Common myeloid progenitor, CD34-positive (primary cell): ENCODE measurements at places on chromosomes 12 and 14.

DNA sequence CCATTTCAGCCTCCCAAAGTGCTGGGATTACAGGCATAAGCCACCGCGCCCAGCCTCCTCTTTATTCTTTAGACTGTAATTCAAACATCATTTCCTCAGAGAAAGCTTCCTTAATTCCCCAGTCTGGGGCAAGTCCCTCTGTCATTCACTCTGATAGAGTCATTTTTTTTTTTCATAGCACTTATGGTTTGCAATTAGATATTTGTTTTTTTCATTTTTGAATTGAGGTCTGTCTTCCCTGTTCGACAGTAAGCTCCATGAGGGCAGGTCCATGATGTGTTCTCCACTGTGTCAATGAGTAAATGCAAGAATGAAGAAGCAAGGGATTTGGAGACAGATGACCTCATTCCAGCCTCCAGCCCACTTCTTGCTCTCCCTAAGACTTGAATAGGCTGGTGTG lies 12.1 kb downstream of the ASIC1 start:
- no peak for DNase-seq

DNA sequence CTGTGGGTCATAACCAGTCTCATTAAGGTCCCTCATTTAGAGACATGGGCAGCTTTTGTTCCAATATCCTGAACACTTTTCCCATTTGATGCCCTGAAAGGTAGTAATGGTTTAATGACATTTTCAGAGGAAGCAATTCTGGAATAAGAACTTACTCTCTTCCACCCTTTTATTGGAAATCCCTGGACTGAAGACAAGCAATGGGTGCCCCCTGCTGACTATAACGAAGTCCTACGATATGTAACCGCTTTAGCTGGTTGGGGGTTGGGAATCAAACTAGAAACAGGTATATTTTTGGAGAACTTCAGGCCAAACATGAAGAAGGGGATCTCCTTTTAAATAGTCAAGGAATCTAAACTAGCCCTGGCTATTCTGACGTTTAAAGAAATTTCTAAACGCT lies 20.5 kb downstream of the SARNP start:
- DNase-seq, result peak; percentile 70

- no peak for DNase-seq
Observed at GRCh38 chr14:78446807-78447206, 276.6 kb downstream of the NRXN3 start.

- no peak for DNase-seq
Observed at GRCh38 chr12:2198005-2198501, 145.3 kb downstream of the CACNA1C start.

GRCh38 chr14:104874571-104875411 lies 9.7 kb downstream of the CEP170B start:
- DNase-seq, result no peak

GRCh38 chr12:108638141-108638827 lies 4.6 kb upstream of the SELPLG start:
- no peak for DNase-seq

DNA sequence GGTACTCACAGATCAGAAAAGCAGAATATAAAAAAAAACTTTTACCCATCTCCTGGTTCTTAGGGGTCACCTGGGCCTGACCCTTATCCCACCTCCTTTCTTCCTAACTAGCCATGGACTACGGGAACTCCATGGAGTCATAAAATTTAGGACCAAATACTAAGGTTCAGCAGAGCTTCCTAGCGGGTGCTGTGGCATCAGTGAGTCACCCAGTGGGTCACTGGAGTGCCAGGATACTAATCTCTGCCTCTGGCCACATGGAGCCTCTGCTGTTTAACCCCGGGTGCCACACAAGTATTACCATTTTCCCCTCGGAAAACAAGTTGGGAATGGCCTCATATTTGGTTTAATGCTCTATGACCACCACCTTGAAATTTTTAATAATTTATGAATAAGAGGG lies 6.9 kb downstream of the ZBTB39 start:
- no peak for DNase-seq

DNA sequence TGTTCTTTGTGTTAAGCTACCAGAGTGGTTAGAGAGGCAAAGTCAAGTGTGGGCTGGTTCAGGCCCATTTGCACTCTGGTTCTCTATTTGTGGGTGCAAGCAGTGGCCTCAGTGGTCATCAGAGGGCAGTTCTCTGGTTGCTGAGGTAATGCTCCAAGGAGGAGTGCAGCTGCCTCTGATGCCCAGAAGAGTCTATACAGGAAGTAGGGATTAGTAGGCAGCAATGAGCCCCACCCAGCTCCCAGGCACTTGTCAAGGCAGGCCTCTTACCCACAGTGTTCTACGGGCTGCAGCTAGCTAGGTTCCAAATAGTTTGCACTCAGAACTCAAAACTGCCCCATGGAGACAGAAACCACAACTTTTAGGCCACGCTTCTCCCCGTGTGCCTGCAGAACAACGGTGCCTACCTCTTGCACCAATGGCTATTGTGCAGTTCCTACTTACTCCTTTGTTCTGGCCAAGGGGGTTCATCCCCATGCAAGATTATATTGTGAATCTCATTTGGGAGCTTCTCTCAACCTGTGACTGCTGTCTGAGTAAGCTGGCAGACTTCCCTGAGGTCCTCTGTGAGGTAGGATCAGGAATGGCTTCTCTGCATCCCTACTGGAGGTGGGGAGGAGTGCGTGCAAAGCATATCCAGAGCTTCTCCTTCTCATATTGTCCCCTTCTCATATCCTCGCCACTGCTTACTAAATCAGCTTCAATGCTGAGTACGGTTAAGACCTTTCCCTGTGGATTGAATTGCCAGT lies 410.3 kb upstream of the LMO3 start:
- DNase-seq, result no peak

DNA sequence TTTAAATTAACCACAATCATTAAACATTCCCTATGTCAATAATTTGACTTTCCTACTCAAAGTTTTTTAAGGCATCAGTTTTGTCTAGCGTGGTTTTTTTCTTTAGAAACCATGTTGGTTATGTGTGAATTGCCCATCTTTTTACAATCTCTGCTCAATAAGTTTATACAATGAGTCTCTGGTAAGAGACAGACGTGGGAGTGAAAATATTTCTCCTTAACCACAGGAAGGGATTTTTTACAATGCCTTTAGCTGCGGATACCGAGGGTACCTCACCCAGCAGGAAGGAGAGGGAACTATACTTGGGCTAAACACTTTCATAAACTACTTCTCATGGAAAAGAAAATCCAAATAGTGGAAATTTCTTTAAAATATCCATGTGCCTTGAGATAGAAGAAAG lies 191.4 kb upstream of the BCL2L14 start:
- DNase-seq, result no peak

- peak; percentile 32 for DNase-seq
Observed at GRCh38 chr12:1122786-1123185, 131.8 kb downstream of the ERC1 start.

GRCh38 chr12:78470354-78471195 lies 394.0 kb upstream of the SYT1 start:
- DNase-seq, result peak; percentile 23

DNA sequence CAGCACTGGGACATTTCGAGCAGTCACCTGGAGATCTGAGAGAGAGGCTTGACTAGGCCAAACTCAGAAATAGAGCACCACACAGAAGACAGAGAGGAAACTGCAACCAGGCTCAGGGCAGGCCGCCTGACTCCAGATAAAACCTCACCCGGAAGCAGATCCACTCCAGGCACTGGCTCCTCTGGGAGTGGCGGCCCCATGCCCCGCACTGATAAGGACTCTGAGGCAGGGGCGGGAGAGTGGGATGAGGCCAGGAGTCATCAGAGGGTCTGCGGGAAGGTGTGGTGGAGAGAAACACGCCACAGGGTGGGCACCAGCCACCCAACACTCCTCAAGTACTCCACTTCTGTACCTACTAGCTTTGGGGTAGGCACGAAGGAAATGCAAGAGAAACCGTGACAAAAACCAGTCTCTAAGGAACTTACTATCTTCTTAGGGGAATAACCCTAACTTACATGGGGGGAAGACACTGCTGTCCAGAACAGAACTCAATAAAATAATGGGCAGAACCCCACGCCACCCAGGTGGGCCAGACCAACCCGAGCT lies 71.3 kb downstream of the CHGA start:
- no peak for DNase-seq

GRCh38 chr12:86134561-86134960 lies 121.6 kb downstream of the MGAT4C start:
- DNase-seq, result no peak

GRCh38 chr14:96806836-96807235 lies 9.7 kb downstream of the VRK1 start:
- no peak for DNase-seq

GRCh38 chr12:4439736-4440135 lies 5.9 kb downstream of the FGF6 start:
- DNase-seq, result no peak

GRCh38 chr14:71236487-71236886 lies 329.2 kb downstream of the PCNX1 start:
- DNase-seq, result no peak

- DNase-seq, result peak; percentile 53
Observed at GRCh38 chr14:65286443-65286842, 126.1 kb upstream of the FUT8 start.

GRCh38 chr14:102565331-102565887 lies 27.0 kb upstream of the RCOR1 start:
- DNase-seq, result peak; percentile 61

GRCh38 chr14:81275305-81276072 lies 54.7 kb upstream of the GTF2A1 start:
- DNase-seq, result no peak

DNA sequence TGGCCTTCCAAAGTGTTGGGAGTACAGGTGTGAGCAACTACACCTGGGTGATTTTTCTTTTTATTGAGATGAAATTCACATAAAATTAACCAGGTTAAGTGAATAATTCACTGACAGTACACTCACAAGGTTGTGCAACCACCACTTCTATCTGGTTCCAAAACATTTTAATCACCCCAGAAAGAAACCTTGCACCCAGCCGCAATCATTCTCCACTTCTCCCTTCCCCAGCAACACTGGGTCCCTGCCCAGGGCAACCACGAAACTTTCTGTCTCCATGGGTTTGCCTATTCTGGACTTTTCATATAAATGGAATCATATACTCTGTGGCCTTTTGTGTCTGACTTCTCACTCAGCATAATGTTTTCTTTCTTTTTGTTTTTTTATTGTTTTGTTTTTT lies 26.3 kb upstream of the MLXIP start:
- no peak for DNase-seq

GRCh38 chr12:50924131-50924438 lies 28.3 kb upstream of the HIGD1C start:
- DNase-seq, result no peak

- no peak for DNase-seq
Observed at GRCh38 chr14:59425322-59425935, 39.8 kb downstream of the GPR135 start.

GRCh38 chr12:127928615-127929571 lies 338.1 kb upstream of the TMEM132C start:
- no peak for DNase-seq

DNA sequence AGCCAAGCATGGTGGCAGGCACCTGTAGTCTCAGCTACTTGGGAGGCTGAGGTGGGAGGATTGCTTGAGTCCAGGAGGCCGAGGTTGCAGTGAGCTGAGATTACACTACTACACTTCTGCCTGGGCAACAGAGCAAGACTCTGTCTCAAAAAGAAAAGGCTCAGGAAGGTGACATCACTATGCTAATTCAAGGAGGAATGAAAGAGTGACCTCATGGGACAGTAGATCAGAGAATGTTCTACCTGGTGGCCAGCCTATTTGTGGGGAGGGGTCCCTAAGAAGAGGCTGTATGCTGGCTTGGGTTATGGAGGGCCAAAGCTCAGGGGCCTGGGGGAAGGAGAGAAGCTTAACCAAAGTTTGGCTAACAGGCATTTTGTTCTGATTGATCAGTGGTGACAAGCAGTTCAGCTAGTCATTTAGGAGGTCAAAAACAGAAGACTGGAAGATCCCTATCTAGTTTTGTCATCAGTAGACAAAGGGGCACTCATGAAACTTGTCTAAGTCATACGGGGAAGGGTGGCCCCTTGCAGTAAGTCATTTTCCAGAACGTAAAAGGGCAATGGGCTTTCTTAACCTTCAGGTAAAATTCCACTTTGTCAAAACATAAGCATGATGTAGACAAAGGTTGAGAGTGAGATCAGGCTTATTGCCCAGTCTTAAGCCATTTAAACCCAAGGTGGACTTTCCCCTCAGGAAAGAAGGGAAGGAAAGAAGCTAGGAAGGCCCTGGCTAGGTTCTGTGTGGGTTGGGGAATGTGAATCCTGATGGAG lies 60.8 kb upstream of the EEA1 start:
- DNase-seq, result no peak

DNA sequence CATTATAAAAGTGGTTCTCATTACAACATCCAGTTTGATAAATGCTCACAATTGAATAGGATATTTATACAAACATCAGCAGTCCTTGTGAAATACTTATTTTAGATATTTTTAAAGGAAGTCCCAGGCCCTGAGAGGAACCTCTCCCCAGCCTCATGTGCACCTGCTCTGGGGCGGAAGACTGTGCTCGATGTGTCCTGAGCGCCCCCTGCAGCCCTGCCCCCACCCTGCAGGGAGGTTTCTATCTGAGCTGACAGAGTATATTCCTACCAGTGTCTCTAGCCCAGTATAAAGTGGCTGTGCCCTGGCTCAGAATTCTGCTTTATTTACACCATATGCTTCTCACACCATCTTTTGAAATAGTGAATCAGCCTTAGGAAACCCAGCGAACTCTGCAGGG lies 1349.1 kb downstream of the TMEM121 start:
- DNase-seq, result peak; percentile 83

GRCh38 chr14:28375295-28375694 lies 391.3 kb upstream of the FOXG1 start:
- DNase-seq, result no peak

- no peak for DNase-seq
Observed at GRCh38 chr12:45131506-45131905, 80.6 kb upstream of the DBX2 start.

DNA sequence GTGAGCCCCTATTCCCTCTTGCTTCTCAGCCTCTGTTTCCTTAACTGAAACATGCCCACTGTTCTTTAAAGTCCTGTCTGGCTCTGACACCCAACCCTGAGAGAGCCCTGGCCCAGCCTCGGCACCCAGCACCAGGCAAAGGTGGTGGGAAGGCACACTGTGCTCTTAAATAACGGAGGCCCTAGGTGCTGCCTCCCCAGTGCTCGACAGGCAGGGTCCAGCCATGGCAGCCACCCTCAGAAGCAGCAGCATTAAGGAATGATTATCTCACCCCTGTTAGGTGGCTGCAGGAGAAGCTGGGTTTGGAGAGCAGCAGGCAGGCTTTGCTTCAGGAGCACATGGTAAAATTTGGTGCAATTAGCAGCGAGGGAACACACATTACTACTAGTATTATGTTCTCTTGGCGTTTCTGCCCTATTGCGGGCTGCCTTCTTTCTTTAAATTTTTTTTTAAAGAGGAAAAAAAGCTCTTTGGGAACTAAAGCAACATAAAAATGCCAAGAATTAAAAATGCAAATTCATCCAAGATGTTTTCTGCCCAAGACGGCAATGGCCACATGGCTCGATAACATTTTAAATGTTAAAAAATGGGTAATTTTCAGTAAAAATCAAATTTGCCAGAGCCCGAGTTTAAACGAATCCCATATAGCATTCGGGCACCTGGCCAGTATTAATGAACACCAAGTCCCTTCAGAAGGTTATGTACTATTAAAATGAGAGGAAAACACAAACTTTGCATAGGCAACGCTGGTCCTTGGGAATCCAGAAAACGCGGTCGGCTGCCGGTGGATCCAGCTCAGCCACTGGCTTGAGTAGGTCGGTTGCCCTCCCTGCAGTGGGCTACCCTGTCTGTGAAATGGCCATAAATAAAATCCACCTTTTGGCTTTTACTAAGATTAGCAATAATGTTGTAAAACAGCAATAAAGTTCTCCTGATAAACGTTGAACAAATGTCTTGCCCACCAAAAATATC lies 152.2 kb downstream of the BCL11B start:
- DNase-seq, result no peak

- no peak for DNase-seq
Observed at GRCh38 chr12:91947459-91947858, 198.2 kb downstream of the BTG1 start.
